ENCODE measurements at places on chromosomes 11 and 22.

- DNase-seq = peak; percentile 47
These were observed 19.3 kb downstream of the TSSC4 start for GRCh38 chr11:2419638-2420501.

- no peak for DNase-seq
These were observed 479.8 kb downstream of the OPCML start for GRCh38 chr11:133052537-133052936.

GRCh38 chr11:119758291-119758690 is 29.3 kb upstream of the NECTIN1 start:
- no peak for DNase-seq

GRCh38 chr11:72446929-72447769 is 12.8 kb upstream of the CLPB start:
- DNase-seq = no peak

DNA sequence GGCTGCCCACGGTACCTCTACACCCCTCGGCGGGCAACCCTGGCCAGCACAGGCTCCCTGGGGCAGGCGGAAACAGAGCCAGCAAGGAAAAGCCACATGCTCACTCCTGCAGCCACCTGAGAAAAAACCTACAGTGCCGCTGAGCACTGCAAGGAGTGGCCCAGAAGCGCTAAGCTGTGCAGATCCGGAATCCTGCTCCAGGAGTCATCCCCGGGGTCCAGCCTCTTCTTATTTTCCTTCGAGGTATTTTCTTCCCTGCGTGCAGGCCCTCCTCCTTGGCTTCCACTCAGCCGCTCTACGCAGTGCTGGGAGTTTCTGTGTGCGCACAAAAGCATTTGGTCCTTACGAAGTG is 81.0 kb downstream of the TRMU start:
- no peak for DNase-seq

DNA sequence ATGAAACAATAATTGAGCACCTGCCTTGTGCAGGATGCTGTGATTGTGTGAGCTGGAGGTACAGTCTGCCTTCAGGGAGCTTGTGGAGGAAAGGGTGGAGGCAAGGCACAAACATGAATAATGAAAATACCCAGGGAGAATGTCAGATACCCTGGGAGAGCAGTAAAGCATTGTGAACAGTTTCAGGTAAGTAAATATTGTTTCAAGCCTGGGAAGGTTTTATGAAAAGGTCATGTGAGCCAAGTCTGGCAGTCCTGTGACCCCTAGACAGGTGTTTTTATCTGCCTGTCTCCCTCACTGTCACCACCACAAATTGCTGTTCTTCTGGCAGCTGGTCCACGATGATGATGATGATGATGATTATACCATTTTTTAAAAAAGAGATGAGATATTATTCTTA is 32.0 kb downstream of the SPECC1L start:
- DNase-seq = no peak

DNA sequence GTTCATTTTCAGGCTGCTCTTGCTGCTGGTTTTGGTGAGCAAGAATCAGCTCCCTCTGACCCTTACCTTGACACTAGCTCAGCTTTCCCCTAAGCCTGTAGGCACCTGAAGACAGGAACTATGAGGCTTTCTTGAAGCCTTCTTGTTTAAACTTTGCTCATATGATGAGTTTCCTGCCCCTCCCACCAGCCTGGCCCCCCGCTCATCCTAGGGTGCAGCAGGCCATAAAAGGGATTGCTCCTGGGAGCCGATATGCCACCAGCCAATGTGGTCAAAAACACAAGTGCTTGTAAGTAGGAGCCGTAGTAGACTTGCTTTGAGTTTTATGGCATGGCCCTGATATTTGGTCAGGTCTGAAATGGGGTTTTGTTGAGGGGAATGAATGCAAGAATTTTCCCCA is 164.7 kb downstream of the DSCAML1 start:
- DNase-seq = no peak

DNA sequence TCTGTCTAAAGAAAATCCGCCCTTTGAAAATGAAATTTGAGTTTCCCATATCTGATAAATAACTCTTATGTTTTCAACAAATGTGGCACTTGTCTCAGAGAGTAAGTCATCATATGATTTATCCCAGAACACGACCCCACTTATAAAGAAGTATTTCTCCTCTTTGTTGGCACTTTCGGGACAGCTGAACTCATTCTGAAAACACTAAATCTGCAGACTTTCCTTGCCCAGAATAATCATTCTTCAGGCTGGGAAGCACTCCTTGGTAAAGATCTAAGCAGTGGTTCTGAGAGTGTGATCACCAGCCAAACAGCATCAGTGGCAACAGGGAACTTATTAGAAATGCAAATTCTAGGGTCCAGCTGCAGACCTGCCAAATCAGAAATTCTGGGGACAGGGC is 532.2 kb upstream of the API5 start:
- no peak for DNase-seq

GRCh38 chr11:125586623-125587022 is 6.0 kb upstream of the STT3A start:
- no peak for DNase-seq

- DNase-seq = peak; percentile 44
These were observed 128.7 kb upstream of the TOP3B start for GRCh38 chr22:22111267-22111751.

DNA sequence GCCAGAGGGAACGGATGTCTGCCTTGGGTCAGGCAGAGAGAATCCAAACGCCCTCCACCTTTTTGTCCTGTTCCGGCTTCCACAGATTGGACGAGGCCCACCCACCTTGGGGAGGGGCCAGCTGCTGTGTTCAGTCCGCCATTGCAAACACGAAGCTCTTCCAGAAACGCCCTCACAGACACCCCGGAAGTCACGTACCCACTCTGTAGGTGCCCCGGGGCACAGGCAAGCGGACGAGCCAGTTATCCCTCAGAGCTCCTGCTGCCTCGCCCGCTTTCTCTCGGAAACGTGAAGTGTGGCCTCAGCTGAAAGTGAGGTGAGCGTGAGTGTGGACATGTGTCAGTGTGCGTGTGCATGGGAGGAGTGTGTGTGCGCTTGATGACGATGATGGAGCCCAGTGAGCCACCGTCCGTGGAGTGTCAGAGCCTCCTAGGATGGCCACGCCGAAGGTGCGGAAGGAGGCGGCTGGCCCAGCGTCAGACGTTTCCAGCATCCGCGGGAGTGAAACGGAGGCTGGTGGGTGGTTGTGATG is 869.2 kb downstream of the TBC1D22A start:
- no peak for DNase-seq

- no peak for DNase-seq
These were observed 2.1 kb downstream of the RNH1 start for GRCh38 chr11:504994-505344.

DNA sequence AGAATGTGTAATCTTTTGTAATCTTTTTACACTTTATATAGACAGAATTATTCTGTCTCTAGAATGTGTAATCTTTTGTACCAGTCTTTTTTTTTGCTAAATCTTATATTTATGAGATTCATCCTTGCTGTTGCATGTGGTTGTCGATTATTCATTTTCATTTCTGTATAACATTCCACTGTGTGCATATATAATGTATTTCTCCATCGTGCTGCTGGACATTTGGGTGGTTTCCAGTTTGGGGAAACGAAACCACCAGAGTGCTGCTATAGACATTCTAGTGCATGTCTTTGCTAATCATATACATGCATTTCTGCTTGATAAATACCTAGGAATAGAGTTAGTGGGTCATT is 146.5 kb downstream of the GRIK4 start:
- DNase-seq = no peak

DNA sequence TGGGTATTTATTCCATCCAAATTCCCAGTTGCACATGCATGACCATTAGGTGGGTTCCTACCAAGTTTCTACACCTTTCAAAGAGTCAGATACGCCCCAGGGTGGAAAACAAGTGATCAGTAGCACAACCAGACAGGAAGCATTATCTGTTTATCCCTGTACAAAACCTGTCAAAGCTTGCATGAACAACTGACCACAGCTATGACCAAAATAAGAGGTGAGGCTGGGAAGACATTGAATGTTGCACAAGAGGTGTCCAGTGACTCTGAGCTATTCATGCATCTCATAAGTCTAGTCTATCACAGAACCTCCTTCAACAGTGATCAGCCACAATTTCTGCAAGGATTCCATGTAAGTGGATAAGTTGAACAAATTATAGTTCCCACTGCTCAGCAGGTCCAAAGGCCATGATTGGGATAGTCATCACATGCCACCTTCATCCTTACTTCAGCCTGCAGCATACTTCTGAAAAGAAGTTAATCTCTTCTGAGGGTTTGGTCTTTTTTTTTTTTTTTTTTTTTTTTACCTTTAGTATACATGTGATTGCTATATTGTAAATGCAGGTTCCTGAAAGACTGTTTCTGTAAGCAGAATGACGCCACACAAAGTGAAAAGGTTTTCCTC is 28.0 kb upstream of the TMEM45B start:
- DNase-seq = no peak

- no peak for DNase-seq
These were observed 3.4 kb downstream of the KCNK7 start for GRCh38 chr11:65591939-65592857.

DNA sequence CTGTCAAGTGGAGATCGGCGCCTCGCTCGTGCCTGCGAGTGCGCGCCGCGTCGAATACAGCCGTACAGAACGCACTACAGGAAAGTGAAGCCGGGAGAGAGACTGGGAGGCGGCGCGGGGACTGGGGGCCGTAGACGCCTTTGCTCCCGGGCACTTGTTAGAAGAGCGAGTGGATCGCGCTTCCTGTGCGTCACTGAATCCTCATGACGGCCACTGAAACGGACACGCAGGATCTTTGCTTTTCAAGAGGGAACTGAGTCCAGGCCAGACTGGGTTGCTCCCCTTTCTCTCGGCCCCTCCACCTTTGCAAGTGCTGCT is 314 bp downstream of the RIC8A start:
- DNase-seq = no peak

GRCh38 chr22:19721330-19722177 is 1.8 kb upstream of the GP1BB start:
- no peak for DNase-seq

DNA sequence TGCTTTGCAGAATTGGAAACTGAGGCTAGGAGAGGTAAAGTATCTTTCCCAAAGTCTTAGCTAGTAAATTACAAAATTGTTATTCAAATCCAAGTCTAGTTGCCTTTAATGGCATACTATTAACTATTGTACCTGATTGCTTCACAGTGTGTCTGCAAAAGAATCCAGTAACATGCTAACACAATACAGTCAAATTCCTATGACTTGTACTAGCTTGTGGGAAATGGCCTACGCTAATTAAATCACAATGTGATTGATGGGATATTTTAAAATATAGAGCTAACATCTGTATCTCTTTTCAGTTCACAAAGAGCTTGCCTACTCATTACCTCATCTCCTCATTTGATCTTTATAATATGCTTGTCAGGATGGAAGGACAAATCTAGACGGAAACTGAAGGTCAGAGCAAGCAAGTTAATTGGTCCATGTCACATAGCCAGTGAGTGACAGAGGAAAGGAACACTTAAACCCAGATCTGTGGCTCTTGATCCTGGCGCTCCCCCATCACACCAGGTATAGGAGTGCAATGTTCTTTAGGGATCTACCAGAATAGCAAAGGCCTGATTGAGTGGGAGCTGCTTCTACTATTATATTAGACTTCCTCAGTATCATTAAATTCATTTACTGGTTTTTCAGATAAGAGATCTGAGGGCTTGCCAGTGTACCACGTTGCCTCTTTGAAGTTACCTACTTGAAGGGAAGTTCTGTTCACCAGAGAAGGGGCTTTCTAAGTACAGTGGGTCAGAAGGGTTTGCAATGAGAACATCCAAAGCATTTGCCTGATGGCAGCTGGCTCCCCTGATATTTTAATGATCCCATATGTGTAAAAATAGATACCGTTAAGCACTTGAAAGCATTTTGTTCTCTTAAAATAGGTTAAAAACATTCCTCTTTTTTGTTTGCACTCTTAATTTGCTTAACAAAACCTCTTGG is 213.6 kb upstream of the SESN3 start:
- no peak for DNase-seq

GRCh38 chr11:57516061-57516443 is 550 bp upstream of the SLC43A1 start:
- no peak for DNase-seq

- DNase-seq = no peak
These were observed at the start of gene GAS2 for GRCh38 chr11:22666325-22666687. TSS of gene GAS2 (plus strand) at chr11:22666611. CDS start at chr11:22674870, 8,259 bp downstream.

- no peak for DNase-seq
These were observed 26.3 kb upstream of the VPREB1 start for GRCh38 chr22:22218302-22218701.

DNA sequence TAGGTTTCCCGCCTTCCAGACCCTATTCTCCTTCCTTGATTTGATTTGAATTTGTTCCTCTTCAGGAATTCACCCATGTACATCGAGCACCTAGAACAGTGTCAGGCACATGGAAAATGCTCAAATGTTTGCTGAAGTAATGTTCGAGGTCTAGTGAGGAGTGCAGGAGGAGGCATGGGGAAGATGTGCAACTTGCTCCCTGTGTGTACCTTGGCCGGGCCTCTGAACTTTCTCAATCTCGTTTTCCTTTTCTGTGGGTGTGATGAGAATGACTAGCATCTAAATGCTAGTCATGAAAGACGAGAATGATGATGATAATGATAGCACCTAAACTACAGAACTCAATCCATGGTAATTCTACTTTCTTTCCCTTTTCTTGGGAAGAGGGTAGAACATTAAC is 279.1 kb upstream of the PLET1 start:
- DNase-seq = no peak

GRCh38 chr11:80424012-80424695 is 983.3 kb upstream of the TENM4 start:
- no peak for DNase-seq

DNA sequence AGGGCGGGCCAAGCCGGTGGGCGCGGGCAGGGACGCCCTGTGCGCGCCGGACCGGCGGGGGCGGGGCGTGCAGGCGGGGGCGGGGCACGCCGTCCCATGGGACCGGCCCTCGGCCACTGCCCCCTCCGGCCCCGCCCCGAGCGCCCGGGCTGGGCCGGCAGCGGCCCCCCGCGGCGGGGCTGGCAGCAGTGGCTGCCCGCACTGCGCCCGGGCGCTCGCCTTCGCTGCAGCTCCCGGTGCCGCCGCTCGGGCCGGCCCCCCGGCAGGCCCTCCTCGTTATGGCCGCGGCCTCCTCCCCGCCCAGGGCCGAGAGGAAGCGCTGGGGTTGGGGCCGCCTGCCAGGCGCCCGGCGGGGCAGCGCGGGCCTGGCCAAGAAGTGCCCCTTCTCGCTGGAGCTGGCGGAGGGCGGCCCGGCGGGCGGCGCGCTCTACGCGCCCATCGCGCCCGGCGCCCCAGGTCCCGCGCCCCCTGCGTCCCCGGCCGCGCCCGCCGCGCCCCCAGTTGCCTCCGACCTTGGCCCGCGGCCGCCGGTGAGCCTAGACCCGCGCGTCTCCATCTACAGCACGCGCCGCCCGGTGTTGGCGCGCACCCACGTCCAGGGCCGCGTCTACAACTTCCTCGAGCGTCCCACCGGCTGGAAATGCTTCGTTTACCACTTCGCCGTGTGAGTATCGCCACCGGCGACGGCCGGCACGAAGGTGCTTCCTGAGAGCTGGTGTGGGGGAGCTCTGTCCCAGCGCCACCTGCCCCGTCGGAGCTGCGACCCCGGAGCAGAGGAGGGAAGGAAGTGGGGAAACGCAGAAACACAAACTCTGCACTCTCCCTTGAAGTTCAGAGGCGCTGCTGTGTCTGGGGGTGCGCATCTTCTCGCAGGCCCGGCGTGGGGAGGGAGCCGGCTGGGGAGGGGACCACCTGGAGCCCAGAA is at the start of gene KCNQ1:
Gene KCNQ1 (plus strand): TSS at position 188 of the 925 bp plus-strand sequence. CDS start 91 bp downstream, at position 279.
- DNase-seq = peak; percentile 58

- DNase-seq = no peak
These were observed 23.7 kb upstream of the FXYD6 start for GRCh38 chr11:117900121-117900648.

GRCh38 chr11:73395297-73396208 is 19.4 kb downstream of the RELT start:
- DNase-seq = no peak
